SJCRH30 (cell line): ENCODE measurements at places on chromosomes 12 and 14.
A peak's percentile ranks its signal among the peaks of the same experiment; 100 is the strongest.

- no peak overlapping the region for H3K4me3 ChIP-seq
- H3K36me3 ChIP-seq: no peaks in the 10 kb centered on the region
- H3K27me3 ChIP-seq: no peaks in the 10 kb centered on the region
- H3K27ac ChIP-seq: no peak overlapping the region
- no peak for DNase-seq
- no peaks in the 10 kb centered on the region for H3K4me1 ChIP-seq
Measured at GRCh38 chr14:94555991-94556390, 5.3 kb upstream of the SERPINA4 start.

- H3K27ac ChIP-seq: no peak overlapping the region
- H3K27me3 ChIP-seq: no peaks in the 10 kb centered on the region
- peaks cover 20% of the 10 kb centered on the region for H3K36me3 ChIP-seq
- DNase-seq: no peak
- peaks cover 2% of the 10 kb centered on the region; the same call in 1 of the 2 replicates for H3K4me1 ChIP-seq
- no peak overlapping the region for H3K4me3 ChIP-seq
Measured at GRCh38 chr12:108852674-108853309, 4.6 kb downstream of the SSH1 start.

DNA sequence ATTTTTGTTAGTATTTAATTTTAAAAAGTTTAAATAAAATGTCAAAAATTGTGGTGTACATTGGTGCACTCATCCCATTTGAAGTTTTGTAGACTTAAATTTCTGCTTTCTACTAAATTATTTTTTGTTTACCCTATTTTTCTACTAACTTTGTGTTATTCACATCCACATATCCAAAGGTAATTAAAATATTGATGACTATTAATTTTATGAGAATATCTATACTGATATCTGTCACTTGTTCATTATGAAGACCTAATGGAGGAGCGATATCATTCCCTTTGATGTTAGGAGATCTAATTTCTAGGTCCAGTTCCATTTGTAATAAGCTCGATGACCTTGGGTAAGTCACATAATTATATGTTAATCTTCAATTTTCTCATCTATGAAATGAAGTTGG, 325.7 kb upstream of the STXBP6 start:
- DNase-seq: no peak
- no peaks in the 10 kb centered on the region for H3K27me3 ChIP-seq
- H3K4me1 ChIP-seq: no peaks in the 10 kb centered on the region
- H3K36me3 ChIP-seq: no peaks in the 10 kb centered on the region
- H3K27ac ChIP-seq: no peak overlapping the region

DNA sequence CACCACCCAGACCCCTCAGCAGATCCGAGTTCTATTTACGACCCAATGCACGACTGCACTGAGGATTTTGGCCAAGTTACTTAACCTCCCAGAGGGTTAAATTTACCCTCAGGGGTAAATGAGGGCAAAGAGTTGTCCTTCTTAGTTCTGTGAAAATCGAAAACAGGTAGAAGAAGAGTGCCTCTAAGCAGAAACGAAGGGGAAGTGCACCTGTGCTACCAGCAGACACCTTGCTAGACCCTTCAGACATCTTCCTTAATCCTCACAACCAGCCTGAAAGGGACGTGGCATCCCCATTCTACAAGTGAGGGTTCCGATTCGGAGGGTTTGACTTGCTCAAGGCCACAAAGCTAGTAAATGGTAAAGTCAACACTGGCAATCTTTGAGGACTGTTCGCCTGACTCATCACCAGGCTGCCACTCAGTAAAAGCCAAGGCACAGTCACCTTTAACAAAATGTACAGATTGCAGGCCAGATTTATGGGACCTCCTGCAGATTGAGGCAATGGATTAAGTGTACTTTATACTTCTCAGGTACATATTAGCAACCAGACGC, 1.6 kb downstream of the GSG1 start:
- H3K27me3 ChIP-seq: no peaks in the 10 kb centered on the region
- peak; percentile 17 for DNase-seq
- H3K36me3 ChIP-seq: no peaks in the 10 kb centered on the region
- peaks cover 33% of the 10 kb centered on the region for H3K4me1 ChIP-seq
- H3K27ac ChIP-seq: peak overlapping the region; percentile 92

GRCh38 chr12:53966385-53967133, 6.4 kb upstream of the HOXC11 start:
- peaks cover 3% of the 10 kb centered on the region; the same call in 1 of the 2 replicates for H3K27me3 ChIP-seq
- DNase-seq: no peak
- H3K4me1 ChIP-seq: no peaks in the 10 kb centered on the region
- H3K36me3 ChIP-seq: no peaks in the 10 kb centered on the region
- no peak overlapping the region for H3K27ac ChIP-seq

- no peak for DNase-seq
- H3K27ac ChIP-seq: peak overlapping the region; percentile 60
- H3K27me3 ChIP-seq: no peaks in the 10 kb centered on the region
- H3K4me3 ChIP-seq: no peak overlapping the region; the same call in 1 of the 2 replicates
- peaks cover 45% of the 10 kb centered on the region for H3K4me1 ChIP-seq
Measured at GRCh38 chr12:11798006-11798708, 148.7 kb downstream of the ETV6 start.

- no peaks in the 10 kb centered on the region for H3K4me1 ChIP-seq
- H3K36me3 ChIP-seq: no peaks in the 10 kb centered on the region
- H3K4me3 ChIP-seq: no peak overlapping the region
- no peak for DNase-seq
Measured at GRCh38 chr12:110750784-110751461, 8.2 kb upstream of the PPP1CC start.

DNA sequence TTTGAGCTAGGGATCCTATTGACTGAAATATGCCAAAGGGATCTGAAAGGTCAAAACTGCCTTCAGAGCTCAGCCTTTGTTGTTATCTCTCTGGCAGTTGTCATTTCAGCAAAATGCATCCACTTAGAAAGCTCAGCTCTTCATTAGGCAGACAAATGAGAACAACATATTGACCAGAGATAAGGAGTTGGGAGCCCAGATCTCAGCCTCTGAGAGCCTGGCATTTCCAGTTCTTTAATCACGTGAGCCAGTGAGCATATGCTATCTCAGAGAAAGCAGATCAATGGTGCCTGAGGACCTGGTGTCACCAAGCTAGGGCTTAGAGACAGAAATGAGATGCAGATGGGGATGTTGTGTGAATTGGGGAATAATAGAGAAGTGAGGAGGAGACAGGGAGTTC, 101.1 kb downstream of the DAD1 start:
- H3K4me1 ChIP-seq: peaks cover 85% of the 10 kb centered on the region
- DNase-seq: no peak
- H3K36me3 ChIP-seq: no peaks in the 10 kb centered on the region
- H3K27ac ChIP-seq: no peak overlapping the region

DNA sequence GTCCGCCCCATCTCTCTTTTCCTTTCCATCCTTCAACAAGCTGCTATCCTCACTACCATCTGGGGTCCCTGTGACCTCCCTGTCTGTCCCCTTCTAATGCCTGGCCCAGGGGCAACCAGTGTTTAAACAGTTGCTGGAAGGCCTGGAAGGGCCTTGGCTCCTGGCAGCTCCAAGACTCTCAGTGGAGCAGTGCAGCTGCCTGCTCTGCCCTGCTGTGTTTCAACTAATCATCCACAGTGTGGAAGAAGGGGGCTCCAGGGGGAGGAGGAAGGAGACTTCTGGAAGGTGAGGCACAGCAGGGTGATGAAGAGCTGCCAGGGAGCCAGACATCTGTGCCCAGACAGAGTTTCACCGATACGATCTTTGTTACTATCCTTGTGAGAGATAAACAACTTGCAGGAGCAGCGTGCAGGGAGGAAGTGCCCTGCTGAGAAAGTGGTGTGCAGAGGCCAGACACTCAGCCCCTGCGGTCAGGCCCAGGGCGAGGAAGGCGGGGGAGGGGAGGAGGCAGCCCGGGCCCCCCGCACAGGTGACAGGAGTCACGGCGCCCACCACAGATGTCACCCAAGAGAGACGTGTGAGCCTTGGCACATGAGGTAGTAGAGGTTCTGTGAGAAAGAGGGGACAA, 1061.8 kb downstream of the BCL11B start:
- H3K4me3 ChIP-seq: no peak overlapping the region
- H3K36me3 ChIP-seq: no peaks in the 10 kb centered on the region
- no peaks in the 10 kb centered on the region for H3K4me1 ChIP-seq
- DNase-seq: no peak

GRCh38 chr12:85036234-85036707, at the start of the genes LRRIQ1 and TSPAN19:
TSS of gene LRRIQ1 (plus strand) at chr12:85036351. CDS start at chr12:85038177, 1,826 bp downstream.
TSS of gene TSPAN19 (minus strand) at chr12:85036277. CDS start at chr12:85029946, 6,331 bp downstream.
- no peaks in the 10 kb centered on the region for H3K27me3 ChIP-seq
- H3K27ac ChIP-seq: peak within 1 kb of the TSS; percentile 24; the same call in 1 of the 2 replicates
- no peaks in the 10 kb centered on the region for H3K36me3 ChIP-seq
- peak; percentile 96 for DNase-seq
- H3K4me3 ChIP-seq: peak within 1 kb of the TSS; percentile 56

DNA sequence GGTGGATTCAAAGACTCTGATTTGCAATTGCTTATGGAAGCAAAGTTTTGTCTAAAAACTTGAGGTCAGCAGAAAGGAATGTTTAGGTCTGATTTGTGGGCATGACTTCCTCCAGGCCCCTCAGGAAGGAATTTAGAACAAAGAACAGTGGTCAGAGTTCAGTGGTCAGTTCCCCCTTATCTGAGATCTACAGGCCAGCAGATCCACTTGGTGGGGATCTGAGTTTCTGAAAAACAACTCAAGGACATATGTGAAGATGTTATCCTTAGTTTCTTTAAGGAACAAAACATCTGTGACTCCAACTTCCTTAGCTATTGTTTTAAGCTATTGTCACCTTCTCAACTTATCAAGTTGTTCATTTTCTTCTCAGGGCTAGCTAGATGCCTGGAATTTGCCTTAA, 28.0 kb upstream of the NAA30 start:
- H3K4me3 ChIP-seq: no peak overlapping the region
- no peaks in the 10 kb centered on the region for H3K36me3 ChIP-seq
- DNase-seq: no peak
- H3K27ac ChIP-seq: no peak overlapping the region
- H3K4me1 ChIP-seq: peaks cover 12% of the 10 kb centered on the region

DNA sequence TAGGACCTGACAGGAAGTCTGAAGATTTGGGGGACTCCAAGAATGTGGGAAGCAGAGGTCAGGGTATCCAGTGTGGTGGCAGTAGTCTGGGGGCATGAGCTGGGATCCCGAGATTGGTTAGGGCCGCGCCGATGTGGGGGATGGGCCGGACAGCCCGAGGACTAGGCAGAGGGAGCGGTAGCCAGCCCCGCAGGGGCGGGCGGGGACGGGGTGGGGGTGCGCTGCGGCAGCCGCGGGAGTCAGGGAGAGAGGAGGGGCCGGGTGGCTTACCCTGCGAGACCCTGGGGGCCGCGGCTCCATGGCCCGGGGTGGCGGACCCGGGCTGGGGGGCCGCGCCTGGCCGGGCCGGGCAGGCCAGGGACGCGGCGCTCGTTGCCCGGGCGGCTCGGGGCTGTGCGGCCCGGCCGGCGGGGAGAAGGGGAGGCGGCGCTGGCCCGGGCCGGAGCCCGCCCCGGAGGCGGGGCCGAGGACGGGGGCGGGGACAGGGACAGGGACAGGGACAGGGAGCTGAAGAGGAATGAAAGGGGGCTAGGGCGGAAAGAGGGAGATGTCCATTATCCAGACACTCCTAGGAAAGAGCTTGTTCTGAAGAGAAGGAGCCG, 5.6 kb downstream of the ZNF385A start:
- peak; percentile 54 for DNase-seq
- peak overlapping the region; percentile 45 for H3K4me3 ChIP-seq
- H3K27me3 ChIP-seq: no peaks in the 10 kb centered on the region
- peaks cover 26% of the 10 kb centered on the region for H3K4me1 ChIP-seq
- H3K36me3 ChIP-seq: no peaks in the 10 kb centered on the region; the same call in 1 of the 2 replicates

GRCh38 chr14:95327558-95328374, 8.1 kb upstream of the CLMN start:
- DNase-seq: peak; percentile 80
- no peaks in the 10 kb centered on the region for H3K36me3 ChIP-seq
- H3K4me3 ChIP-seq: no peak overlapping the region

GRCh38 chr12:102903337-102904007, 13.6 kb downstream of the PAH start:
- no peak overlapping the region for H3K4me3 ChIP-seq
- no peaks in the 10 kb centered on the region for H3K27me3 ChIP-seq
- no peak overlapping the region for H3K27ac ChIP-seq
- DNase-seq: no peak
- no peaks in the 10 kb centered on the region for H3K4me1 ChIP-seq
- no peaks in the 10 kb centered on the region for H3K36me3 ChIP-seq

GRCh38 chr12:62631471-62632410, 165.1 kb downstream of the MON2 start:
- H3K27ac ChIP-seq: no peak overlapping the region
- H3K27me3 ChIP-seq: no peaks in the 10 kb centered on the region
- no peak for DNase-seq
- no peaks in the 10 kb centered on the region for H3K36me3 ChIP-seq
- H3K4me1 ChIP-seq: peaks cover 9% of the 10 kb centered on the region

DNA sequence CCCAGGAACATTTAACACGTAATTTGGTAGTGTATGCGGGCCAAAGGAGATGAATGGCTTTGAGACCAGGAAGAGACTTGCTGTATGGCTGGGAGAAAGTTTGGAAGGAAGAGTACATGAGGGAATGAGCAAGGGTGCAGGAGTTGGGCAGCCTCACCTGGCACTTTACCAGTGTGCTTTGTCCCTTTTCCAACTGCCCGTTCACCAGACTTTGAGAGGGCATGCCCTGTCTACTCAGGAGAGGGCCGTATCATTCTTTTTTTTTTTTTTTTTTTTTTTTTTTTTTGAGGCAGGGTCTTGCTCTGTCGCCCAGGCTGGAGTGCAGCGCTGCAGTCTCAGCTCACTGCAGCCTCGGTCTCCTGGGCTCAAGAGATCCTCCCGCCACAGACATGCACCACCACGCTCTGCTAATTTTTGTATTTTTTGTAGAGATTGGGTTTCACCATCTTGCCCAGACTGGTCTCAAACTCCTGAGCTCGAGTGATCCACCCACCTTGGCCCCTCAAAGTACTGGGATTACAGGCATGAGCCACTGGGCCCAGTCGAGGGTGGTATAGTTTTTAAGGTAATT, 6.5 kb downstream of the DYNC1H1 start:
- no peak overlapping the region for H3K27ac ChIP-seq
- H3K27me3 ChIP-seq: no peaks in the 10 kb centered on the region
- peaks cover 12% of the 10 kb centered on the region; the same call in 1 of the 2 replicates for H3K4me1 ChIP-seq
- H3K36me3 ChIP-seq: 0 out of 2 replicates have a peak, but pooled peaks cover 6% of the 10 kb centered on the region
- no peak for DNase-seq
- H3K4me3 ChIP-seq: no peak overlapping the region

GRCh38 chr14:20428010-20428365, 8.0 kb downstream of the KLHL33 start:
- H3K4me1 ChIP-seq: peaks cover 2% of the 10 kb centered on the region; the same call in 1 of the 2 replicates
- H3K27ac ChIP-seq: no peak overlapping the region
- H3K4me3 ChIP-seq: no peak overlapping the region

DNA sequence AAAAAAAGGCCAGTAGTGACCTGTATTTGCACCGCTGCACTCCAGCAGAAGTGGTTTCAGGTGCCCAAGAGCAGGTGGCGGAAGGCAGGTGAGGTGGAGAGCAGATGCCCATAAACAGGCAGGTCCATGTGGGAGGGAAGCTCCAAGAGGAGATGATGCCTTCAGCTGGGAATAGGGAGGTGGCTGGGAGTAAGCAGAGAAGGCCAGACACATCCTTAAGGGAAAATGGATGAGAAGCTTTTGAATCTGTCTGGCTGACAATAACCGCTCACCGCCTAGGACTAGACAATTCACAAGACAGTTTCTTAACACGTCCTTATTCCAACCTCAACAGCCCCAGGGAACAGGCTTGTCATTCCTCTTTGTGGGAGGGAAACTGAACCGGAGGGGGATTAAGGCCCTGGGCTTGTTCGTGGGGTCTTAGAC, 43.9 kb upstream of the PLEKHG6 start:
- DNase-seq: no peak
- H3K4me1 ChIP-seq: peaks cover 40% of the 10 kb centered on the region
- no peaks in the 10 kb centered on the region for H3K27me3 ChIP-seq
- no peaks in the 10 kb centered on the region for H3K36me3 ChIP-seq
